Activated T-cell treated with anti-CD3 and anti-CD28 coated beads for 1 hour (primary cell): ENCODE measurements at places on chromosomes 12 and 14.

GRCh38 chr12:124469193-124469888 lies 98.1 kb downstream of the NCOR2 start:
- no peak for DNase-seq

DNA sequence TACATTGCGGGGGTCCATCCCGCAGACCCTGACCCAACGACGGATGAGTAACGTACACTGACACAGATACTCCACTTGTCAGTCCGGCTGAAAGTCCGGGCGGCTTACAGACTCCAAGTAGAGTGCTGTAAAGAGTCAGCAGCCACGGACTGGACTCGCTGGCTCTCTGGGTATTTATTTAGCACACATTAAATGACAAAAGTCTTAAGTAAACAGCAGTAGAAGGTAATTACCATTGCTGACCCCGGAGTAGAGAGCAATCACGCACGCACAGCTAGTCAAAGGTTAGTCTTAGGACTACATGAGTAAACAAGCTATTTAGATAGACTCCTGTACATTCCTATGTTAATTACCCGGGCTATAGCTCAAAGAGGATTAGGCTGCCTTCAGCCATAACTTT lies 780.9 kb downstream of the RPS29 start:
- no peak for DNase-seq

DNA sequence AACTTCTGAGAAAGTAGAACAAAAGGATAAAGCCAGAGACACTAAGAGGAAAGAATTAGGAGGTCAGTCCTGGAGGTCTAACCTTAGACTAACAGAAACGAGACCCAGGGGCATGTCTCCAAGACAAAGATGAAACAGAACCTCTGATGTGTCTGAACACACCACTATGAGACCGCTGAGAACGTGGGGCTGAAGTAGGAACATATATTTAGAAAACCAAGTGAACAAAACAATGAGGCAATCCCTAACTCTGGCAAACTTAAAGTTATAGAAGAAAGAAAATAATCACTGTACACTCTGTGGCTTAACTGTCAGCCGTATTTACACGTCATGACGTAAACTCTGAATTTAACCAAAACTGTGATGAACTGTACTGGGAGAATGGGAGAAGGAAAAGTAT lies 17.9 kb downstream of the KCTD10 start:
- no peak for DNase-seq

GRCh38 chr12:47744005-47744651 lies 14.6 kb downstream of the RAPGEF3 start:
- DNase-seq: peak; percentile 52

GRCh38 chr12:113720629-113721028 lies 245.5 kb downstream of the RBM19 start:
- no peak for DNase-seq

- DNase-seq: no peak
Observed at GRCh38 chr12:74349925-74350324, 187.7 kb upstream of the ATXN7L3B start.

DNA sequence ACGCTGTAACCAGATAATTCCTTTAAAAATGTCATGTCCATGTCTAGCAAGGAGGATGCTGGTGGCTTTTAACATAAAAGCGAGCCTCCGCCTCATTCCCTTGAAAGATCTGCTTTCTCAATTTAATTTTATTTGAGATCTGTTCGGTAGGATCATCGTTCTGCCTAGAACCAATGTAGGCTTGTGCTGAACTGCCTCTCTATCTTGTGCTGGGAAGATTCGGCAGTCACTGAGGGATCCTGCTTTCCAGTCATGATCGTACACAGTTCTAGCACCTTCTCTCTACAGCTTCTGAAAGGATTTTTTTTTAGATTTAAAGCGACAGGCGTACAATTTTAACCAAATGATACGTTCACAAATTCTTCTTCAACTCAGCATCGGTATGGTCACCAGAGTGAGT lies 54.3 kb downstream of the PEBP1 start:
- DNase-seq: no peak

GRCh38 chr12:91210618-91211017 lies 28.0 kb upstream of the DCN start:
- no peak for DNase-seq

GRCh38 chr14:77526266-77526665 lies 27.6 kb upstream of the ISM2 start:
- no peak for DNase-seq

- DNase-seq: no peak
Observed at GRCh38 chr12:93707836-93708235, 30.7 kb downstream of the CRADD start.

DNA sequence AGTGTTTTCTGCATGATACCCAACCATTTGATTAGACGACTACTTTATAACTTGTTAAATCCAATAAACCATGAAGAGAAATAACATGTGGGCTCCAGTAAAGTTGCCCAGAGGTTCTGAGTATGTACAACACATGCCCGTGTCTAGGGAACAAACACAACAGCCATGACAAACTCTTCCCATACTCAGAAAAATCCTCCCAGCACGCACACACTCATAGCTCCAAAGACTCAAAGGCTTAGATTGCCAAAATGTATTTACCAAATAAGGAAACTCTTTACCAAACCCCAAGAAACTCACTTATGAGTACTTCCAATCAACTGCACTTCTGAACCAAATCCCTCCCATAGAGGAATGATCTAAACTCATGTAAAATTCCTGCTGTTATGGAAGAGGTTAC lies 17.3 kb downstream of the SART3 start:
- DNase-seq: no peak

GRCh38 chr14:90616881-90617280 lies 199.3 kb downstream of the TTC7B start:
- DNase-seq: no peak
